ENCODE measurements at places on chromosomes 2 and 18. TPM values are rescaled to one million over a fixed set of nuclear protein-coding genes. Genes with fewer than 3 reads are reported as not detected.
A peak's percentile ranks its signal among the peaks of the same experiment; 100 is the strongest.

The EN1 gene
- not detected for total RNA-seq

The ELOA2 gene
- not detected for total RNA-seq

- no peak for DNase-seq
Observed at GRCh38 chr2:197500503-197501131, 438 bp downstream of the HSPE1 start.

The INHA gene
- not detected for total RNA-seq

- DNase-seq: no peak
Observed at GRCh38 chr2:184799379-184799778, 201.1 kb downstream of the ZNF804A start.

DNA sequence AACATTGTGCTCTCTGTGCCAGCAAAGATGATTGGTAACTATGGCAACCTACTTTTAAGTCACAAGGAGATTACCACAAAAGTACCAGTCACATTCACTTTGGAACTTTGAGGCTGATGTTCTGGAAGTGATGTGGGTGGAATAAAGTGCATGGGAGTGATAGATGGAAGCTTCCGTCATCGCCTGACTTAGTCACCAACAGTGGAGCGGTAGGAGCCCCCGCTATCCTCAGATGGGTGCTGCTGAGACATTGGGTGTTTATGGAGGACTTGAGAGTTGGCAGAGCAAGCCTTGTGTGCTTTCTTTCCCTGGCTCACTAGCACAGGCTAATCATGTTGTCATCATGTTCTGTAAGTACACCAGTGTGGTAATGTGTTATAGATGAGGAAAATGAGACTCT lies 4.6 kb downstream of the PPP1R7 start:
- DNase-seq: no peak

The PARD3B gene
- 1.9 TPM for total RNA-seq

The RAB12 gene
- total RNA-seq: 16.9 TPM

The RAB27B gene
- total RNA-seq: 3.3 TPM

GRCh38 chr18:50654658-50655550 lies 95.0 kb downstream of the MAPK4 start:
- no peak for DNase-seq

DNA sequence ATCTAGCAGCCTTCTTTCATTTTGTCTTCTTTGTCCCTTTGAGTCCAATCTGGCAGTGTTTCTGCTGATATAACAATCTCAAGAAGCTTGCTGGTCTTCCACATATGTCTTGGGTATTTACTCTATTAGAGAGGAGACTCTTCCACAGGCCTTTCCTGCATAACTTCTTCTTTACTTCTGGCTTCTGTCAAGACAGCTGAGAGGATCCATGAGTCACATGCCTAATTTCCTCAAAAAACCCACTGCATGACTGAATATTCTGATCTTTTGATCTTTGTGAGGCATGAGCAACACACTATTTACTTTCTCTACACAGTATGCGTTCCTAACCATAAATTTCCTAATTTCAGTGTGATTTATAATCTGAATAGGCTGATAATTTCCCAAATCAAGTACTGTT lies 5.1 kb upstream of the DCC start:
- DNase-seq: no peak

DNA sequence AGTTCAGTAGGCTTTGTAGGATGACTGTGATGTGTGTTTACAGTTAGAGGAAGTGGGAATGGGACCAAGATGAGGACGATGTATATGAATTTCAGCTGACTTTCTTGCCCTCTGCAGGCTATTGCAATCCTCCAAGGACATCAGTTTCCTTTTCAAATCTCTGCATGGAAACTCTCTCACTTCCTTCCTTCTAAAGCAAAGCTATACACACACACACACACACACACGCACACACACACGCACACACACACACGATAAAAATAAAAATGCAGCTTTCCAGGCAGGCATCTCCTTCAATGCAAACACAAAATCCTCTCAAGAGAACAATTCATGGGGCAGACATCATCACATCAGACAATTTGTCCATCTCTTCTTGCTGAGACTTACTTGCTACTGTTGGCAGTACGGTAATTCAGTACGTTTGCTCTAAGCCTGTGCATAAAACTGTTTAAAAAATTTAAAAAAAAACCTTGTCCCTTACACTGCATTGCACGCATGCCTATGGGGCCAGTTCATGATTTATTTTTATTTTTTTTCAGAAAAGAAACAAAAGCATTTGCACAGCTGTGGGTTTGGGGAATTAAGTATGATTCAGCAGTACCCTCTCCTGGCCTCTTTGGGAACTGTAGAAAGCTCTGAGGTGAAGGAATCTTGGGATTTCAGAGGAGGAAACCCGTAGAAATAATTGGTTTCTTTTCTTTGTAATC lies 27.1 kb upstream of the ICOS start:
- DNase-seq: peak; percentile 24

GRCh38 chr2:9142551-9143263 lies 63.9 kb upstream of the ASAP2 start:
- peak; percentile 39 for DNase-seq

The REG1B gene
- total RNA-seq: 5.4 TPM

DNA sequence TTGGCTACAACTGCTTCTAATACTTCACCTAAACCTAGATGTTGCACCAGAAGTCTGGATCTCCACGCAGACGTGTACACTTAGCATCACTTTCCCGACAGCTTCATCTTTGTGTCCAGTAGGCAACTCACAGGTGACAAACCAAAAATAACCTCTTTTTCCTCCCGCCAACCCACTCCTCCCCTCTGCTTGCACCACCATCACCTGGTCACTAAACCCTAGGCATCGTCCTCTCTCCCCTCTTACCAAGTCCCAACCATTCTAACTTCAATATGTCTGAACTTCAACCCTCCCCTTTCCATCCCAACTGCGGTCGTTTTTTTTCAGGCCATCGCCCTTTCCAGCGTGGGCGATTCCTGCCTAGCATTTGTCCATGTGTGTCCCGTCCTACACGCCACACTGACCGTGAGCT lies 413 bp upstream of the CHMP3 start:
- DNase-seq: no peak
